Smooth muscle cell of trachea (primary cell): ENCODE measurements at places on chromosomes 1 and 21. TPM values are rescaled to one million over a fixed set of nuclear protein-coding genes. Genes with fewer than 3 reads are reported as not detected.

Gene FCRLA
- 1.5 and 2.3 TPM in 2 replicates for total RNA-seq

Gene C4BPB
- total RNA-seq = not detected in 2 replicates

Gene GRIK3
- not detected in 2 replicates for total RNA-seq

Gene OVAAL
- not detected in 2 replicates for total RNA-seq

Gene NTRK1
- not detected in 2 replicates for total RNA-seq

Gene TEX35
- under 0.01 TPM in 1 of 2 replicates, not detected in the other for total RNA-seq

Gene CRYAA
- not detected in 2 replicates for total RNA-seq

Gene S100A9
- not detected in 2 replicates for total RNA-seq

Gene PBX1
- total RNA-seq = 60.7 and 68.4 TPM in 2 replicates

Gene FAM167B
- total RNA-seq = 0.29 and 0.66 TPM in 2 replicates

Gene RASAL2
- total RNA-seq = 18.9 and 22.7 TPM in 2 replicates

Gene KRTAP24-1
- not detected in 2 replicates for total RNA-seq

Gene FAM3B
- not detected in 2 replicates for total RNA-seq

Gene CELF3
- total RNA-seq = not detected in 2 replicates

Gene SLAMF7
- total RNA-seq = not detected in 2 replicates

Gene SH2D5
- 4.2 and 6.3 TPM in 2 replicates for total RNA-seq

Gene EFCAB14
- 50.6 and 57.2 TPM in 2 replicates for total RNA-seq

Gene IL24
- total RNA-seq = under 0.01 TPM in 1 of 2 replicates, not detected in the other

Gene CNST
- total RNA-seq = 22.2 and 23.7 TPM in 2 replicates

Gene FAM177B
- total RNA-seq = not detected in 2 replicates
